G401 (cell line): ENCODE measurements at places on chromosomes 1 and 21. TPM values are rescaled to one million over a fixed set of nuclear protein-coding genes. Genes with fewer than 3 reads are reported as not detected.

DNA sequence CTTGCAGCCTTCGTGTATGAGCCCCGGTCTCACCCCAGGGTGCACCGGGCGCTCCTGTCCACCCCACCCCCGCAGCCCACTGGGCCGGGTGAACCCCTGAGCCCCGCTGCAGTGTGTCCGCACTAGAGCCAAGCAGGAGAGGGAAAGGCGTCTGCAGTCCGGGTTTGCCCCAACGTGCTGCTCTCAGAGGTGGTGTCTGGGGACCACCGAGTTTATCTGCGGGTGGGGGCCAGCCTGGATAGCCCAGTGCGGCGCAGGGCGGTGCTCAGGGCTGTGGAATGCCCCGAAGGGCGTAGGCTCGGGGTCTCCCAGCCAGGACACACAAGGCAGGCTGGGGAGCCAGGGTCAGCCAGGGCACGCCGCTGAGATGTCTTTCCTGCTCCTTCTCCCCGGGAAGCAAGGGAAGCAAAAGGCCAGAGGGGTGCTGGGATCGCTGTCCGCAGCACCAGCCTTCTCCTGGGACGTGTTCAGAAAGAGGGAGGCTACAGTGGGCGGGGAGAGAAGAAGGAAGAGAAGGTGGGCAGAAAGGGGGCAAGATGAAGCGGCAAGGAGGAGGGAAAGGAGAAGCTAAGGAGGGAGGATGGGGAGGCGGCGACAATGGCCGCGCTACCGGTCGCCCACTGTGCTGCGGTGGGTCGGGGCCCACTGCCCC lies 56.6 kb downstream of the MAB21L3 start:
- DNase-seq: no peak

DNA sequence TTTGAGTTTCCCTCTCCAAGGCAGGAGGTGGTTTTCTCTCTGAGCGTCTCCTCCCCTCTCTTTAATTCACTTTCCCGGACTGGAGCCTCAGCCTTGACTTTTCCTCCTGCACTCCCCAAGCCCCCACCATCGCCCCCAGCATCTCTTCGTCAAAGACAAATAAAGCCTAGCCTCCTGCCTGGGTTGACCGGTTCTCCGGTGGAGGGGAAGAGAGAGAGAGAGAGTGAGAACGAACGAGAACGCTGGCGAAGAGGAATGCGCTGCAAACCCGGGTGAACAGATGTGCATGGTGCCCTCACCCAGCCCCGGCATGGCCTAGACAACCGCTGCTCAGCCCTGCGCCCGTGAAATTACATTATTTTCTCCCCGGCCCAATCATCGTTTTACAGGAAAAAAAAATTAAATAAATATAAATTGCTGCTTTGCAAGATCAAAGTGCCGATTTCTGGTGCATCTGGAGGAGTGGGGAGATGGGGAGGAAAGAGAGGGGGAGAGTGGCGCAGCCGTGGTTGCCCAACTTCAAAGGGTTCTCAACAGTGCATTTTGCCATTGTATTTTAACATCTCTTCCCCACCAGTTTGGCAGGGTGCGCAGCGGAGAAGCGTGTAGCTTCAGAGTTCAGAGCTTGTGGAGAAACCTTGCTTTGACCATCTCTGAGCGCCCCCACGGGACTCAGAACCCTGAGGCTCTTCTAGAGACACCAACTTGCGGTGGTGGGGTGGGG lies 11.4 kb upstream of the TBX15 start:
- DNase-seq: no peak

Gene ACTL8
- total RNA-seq: 0.51 and 2.4 TPM in 2 replicates

GRCh38 chr1:162456323-162456722 lies 41.3 kb upstream of the UHMK1 start:
- DNase-seq: no peak

DNA sequence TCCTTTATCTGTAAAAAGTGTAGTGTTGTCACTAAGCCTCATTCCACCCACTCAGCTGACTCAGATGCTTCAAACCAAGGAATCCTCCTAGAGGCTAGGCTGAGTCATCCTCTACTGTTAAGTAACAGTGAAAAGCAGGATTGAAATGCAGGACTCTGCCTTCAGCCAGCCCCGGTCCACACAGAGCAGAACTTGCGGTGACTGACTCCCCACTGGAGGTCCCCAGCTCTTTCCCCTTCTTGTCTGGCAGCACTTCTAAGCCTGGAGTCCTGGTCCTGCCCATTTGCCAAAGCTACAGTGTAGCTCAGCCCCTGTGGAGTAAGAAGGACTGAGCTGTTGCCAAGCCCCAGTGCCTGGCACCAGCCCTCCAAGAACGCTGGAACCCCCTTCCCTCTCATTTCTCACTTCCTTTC lies 1.7 kb downstream of the RAB7B start:
- DNase-seq: no peak

- DNase-seq: no peak
Observed at GRCh38 chr1:69842326-69842725, 274.6 kb downstream of the LRRC7 start.

GRCh38 chr1:3968851-3969250 lies 68.8 kb upstream of the C1orf174 start:
- DNase-seq: no peak
